A549 treated with CORT108297 at 1 μM for 4 hours (cell line): ENCODE measurements at places on chromosomes 4 and X. TPM values are rescaled to one million over a fixed set of nuclear protein-coding genes. Genes with fewer than 3 reads are reported as not detected.

SMPX gene
- not detected in 5 replicates for total RNA-seq

MEPE gene
- total RNA-seq, result not detected in 5 replicates

KLHL4 gene
- total RNA-seq, result 3.1 to 4.1 TPM (median 3.6 TPM) in 5 replicates

MAGEC1 gene
- 0.02 to 0.03 TPM (median 0.03 TPM) in 3 of 5 replicates, not detected in the others for total RNA-seq

TRMT2B gene
- total RNA-seq, result 12.6 to 15.6 TPM (median 13.4 TPM) in 5 replicates
